Hematopoietic multipotent progenitor cell treated with erythropoietin and hydrocortisone succinate and interleukin-3 and kit ligand, for 8 days (in vitro differentiated cells): ENCODE measurements at places on chromosomes 12 and 14.
A peak's percentile ranks its signal among the peaks of the same experiment; 100 is the strongest.

DNA sequence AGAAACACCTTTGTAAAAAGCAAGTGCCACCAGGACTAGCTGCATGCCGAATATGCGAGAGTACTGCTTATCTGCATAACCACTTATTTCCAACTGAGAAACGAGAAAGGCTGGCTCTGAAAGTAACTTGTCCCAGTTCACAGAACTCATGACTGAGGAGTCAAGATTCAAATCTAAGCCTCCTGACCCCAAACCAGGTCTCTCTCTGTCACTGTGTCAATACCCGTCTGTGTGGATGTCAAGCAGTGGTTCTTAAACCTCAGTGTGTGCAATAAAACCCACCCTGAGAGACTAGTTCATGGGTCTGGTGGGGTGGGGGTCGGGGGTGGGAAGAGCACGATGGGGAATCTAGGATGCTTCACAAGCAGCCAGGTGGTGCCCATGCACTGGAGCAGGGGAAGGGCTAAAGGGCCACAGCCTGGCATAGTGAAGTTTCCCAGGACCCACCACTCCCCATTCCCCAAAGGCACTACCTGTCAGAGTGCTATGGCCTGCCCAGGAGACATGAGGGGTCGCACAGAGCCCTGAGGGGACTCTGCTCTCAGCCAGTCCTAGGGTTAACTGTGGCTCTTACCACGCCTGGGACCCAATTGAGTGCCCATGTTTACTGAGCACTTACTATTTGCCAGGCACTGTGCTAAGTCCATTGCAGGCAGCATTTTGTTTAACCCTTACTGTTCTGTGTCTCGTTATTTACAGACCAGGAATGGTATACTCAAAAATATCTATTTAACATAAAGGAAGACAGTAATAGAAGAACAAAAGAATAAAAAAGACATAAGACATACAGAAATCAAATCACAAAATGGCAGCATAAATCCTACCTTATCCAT is 33.4 kb upstream of the PNMA1 start:
- DNase-seq = peak; percentile 62

DNA sequence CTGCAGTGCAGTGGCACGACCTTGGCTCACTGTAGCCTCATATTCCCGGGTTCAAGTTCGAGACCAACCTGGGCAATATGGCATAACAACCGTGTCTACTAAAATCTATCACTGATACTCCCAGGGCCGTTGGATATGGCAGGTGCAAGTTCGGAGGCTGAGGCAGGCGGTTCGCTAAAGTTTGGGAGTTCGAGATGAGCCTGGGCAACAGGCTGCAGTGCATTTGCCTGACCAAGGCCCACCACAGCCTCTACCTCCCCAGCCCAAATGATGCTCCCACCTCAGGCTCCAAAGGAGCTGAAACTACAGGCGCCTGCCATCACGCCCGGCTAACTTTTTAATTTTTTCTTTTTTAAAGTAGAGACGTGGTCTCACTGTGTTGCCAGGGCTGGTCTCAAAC is 177.1 kb upstream of the ALG10B start:
- no peak for DNase-seq

DNA sequence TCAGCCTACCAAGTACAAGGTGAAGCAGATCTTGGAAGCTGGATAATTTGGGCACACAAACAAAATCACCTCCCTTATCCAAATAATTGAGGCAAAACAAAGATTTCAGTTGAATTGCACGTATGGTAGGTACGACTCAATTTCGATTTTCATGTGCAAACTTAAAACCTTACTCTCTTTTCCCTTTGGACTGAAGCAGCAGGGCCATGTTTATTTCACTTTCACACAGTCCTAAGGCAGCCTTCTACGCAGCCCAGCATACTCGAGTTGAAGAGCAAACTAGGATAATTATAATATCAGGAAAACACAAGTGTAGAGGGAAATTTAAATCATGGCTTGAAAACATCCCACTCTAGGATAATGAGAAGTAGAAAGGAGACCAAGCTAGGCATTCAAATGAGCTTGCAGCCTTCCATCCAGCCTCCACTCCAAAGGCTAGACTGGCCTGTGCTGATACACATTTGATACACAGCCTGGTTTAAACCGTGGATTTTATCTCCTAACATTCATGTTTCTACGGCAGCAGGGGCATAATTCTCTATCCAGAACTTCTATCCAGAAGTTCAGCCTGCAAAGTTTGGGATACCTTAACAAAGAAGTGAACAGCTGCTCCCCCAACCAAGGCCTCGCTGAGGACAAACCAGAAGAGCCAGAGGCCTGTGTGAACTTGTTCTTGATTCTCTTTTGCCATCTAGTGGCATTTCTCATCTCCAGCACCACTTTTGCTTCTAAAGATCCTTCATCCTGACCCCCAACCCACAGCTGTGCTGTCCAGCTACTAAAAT is 2.4 kb upstream of the RNASE7 start:
- peak; percentile 67 for DNase-seq

- no peak for DNase-seq
These were observed 21.9 kb upstream of the CERS5 start for GRCh38 chr12:50188875-50189575.

- DNase-seq = peak; percentile 68
These were observed 26.7 kb downstream of the C12orf75 start for GRCh38 chr12:105357162-105357691.

- no peak for DNase-seq
These were observed 3.6 kb downstream of the ZFHX2 start for GRCh38 chr14:23547924-23548323.

DNA sequence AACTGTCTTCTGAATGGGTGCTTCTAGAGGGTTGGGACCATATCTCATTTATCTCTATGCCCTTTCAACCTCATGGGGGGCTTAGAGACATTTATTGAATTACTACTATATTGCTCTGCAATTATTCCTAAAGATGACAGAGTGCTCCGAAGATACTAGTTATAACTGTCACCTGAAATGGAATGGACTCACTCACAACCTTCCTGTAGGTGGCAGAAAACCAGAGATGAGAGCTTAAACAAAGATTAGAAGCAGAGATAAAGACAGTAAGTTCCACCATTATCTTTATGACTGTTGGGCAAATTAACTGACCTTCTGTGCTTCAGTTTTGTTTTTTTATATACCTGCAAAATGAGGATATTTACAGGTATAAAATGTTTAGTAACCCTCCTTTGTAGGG is 31.5 kb upstream of the GTF2A1 start:
- peak; percentile 37 for DNase-seq
